IMR-90 (cell line): ENCODE measurements at places on chromosomes 6 and 20. TPM values are rescaled to one million over a fixed set of nuclear protein-coding genes. Genes with fewer than 3 reads are reported as not detected.

Gene HCK
- total RNA-seq = not detected in 2 replicates

DNA sequence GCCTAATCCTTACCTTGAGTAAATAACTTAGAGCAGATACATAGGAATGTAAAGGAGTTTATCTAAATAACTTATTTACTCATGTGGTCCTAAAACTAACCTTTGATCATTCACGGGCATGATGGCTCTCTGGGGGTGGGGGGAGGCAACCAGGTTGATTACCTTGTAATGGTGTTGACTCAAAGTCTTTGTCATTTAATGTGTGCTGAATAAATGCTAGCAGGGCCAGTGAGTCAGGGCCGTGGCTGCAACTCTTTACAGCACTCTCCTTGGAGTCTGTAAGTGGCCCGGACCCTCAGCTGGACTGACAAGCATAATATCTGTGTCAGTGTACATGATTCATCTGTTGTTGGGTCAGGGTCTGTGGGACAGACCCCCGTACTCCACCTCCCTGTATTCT, 203.0 kb downstream of the EPM2A start:
- H3K4me1 ChIP-seq = no peaks in the 10 kb centered on the region
- no peaks in the 10 kb centered on the region; the same call in 1 of the 2 replicates for H3K27me3 ChIP-seq
- H3K36me3 ChIP-seq = no peaks in the 10 kb centered on the region
- H3K27ac ChIP-seq = no peak overlapping the region
- H3K4me3 ChIP-seq = no peak overlapping the region
- no peak for DNase-seq

GRCh38 chr6:73537677-73538076, 16.8 kb upstream of the EEF1A1 start:
- no peaks in the 10 kb centered on the region for H3K4me1 ChIP-seq
- no peak overlapping the region for H3K27ac ChIP-seq
- no peak for DNase-seq
- no peak overlapping the region for H3K4me3 ChIP-seq
- H3K27me3 ChIP-seq = no peaks in the 10 kb centered on the region

- peak; percentile 59 for DNase-seq
- H3K27me3 ChIP-seq = no peaks in the 10 kb centered on the region
- H3K4me3 ChIP-seq = no peak overlapping the region
- H3K4me1 ChIP-seq = peaks cover 9% of the 10 kb centered on the region
Observed at GRCh38 chr20:8156235-8157079, 24.4 kb downstream of the PLCB1 start.

GRCh38 chr6:154648188-154648887, 84.9 kb upstream of the SCAF8 start:
- H3K4me1 ChIP-seq = no peaks in the 10 kb centered on the region
- DNase-seq = no peak
- no peaks in the 10 kb centered on the region; the same call in none of the 2 replicates for H3K27me3 ChIP-seq
- H3K27ac ChIP-seq = no peak overlapping the region
- no peak overlapping the region for H3K4me3 ChIP-seq

Gene PNLDC1
- total RNA-seq = not detected in 2 replicates
